ENCODE measurements at places on chromosomes 3 and 15.

GRCh38 chr3:15107075-15107947, 8.4 kb upstream of the RBSN start:
- DNase-seq: no peak

GRCh38 chr3:8766148-8766547, 3.3 kb downstream of the OXTR start:
- no peak for DNase-seq

- DNase-seq: no peak
These were observed 1.6 kb downstream of the DNAJC13 start for GRCh38 chr3:132418916-132419315.

DNA sequence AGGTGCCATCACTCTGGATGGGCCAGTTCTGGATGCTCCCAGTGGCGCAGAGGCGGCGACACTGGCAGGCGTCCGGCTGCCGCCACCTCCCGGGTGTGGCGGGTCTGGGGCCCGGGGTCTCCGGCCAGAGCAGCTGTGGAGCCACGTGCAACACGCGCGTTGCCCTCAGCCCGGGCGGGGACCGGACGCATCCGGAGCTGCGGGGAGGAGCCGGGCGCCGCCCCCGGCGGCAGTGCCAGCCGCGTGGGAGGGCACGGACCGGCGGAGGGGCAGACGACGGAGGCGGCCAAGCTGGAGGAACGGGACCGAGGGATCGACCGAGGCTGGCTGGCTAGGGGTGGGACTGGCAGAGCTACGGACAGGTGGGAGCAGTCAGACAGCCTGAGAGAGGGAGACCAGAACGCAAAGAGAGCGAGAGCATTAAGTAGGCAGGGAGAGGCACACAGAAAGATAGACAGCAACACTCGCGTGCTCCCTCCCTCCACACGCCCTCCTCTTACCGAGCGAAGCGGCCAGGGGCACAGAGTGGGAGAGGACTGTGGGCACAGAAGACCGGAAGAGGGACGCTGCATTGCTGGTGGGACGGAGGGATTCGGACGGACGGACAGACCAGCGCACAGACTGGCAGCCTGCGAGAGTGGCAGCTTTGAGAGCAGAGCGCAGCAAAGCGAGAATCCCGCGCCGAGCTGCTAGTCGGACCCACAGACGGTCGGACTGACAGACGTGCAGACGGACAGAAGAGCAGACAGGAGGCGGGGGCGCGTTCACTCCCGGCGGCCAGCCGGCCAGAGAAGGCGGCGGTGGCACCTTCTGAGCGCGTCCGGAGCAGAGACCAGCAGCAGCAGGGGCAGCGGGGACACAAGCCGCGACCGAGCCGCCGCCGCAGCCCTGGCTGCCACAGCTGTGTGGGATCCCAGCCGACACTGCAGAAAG, at the start of gene ARPP21:
Gene ARPP21, plus strand, starts transcription at position 272 of the 933 bp plus-strand sequence. CDS start 42,227 bp downstream, outside the sequence.
- no peak for DNase-seq

DNA sequence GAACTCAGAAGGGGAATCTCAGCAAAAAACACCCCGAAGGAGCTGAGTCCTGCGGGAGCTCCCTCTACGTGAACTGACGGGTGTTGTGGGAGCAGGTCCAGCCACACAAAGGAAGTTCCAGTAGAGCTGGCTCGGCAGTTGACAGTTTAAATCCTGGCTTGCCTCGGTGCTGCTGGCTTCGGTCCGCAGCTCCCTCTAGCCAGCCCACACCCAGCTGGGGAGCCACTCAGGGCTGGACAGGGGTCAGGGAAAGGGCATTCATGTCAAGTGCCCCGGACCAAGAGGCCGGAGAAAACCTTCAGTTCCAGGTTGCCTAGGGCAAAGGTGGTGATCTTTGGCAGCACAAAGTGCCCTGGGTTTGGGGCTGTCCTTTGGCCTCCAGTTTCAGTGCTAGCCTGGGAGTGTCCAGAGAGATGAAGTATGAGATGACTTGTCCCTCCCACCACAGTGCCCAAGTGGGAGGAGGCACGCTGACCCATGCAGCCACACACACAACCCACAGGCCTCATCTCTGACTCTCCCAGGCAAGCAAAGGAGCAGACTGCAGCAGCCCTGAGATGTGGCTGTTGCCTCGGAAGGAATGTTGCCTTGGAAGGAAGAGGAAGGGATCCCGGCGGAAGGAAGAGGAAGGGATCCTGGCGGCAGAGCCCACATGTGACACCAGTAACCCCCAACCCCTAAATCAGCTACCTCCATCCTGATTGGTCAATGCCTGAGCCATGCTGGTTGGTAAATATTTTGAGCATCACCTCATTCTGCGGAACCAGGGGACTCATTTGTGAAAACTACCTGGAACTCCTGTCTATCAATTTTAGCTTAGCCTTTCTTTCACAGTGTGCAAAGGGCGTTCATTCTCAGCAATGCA, 13.9 kb upstream of the ANPEP start:
- no peak for DNase-seq

GRCh38 chr3:107861904-107862303, 228.9 kb downstream of the CD47 start:
- no peak for DNase-seq

- no peak for DNase-seq
These were observed 535 bp downstream of the MCTP2 start for GRCh38 chr15:94231723-94232468.

GRCh38 chr3:70873686-70874085, 561.2 kb upstream of the MDFIC2 start:
- DNase-seq: no peak

GRCh38 chr3:113631573-113631972, 64.9 kb downstream of the USF3 start:
- no peak for DNase-seq

GRCh38 chr3:30904996-30905395, 10.5 kb upstream of the GADL1 start:
- DNase-seq: no peak

- no peak for DNase-seq
These were observed 9.1 kb downstream of the POMGNT2 start for GRCh38 chr3:43096761-43097160.

- no peak for DNase-seq
These were observed 152.7 kb downstream of the IL20RB start for GRCh38 chr3:137110392-137110996.

- DNase-seq: no peak
These were observed 15.7 kb upstream of the HHATL start for GRCh38 chr3:42718338-42718737.

GRCh38 chr3:102081572-102082289, 232.4 kb downstream of the NFKBIZ start:
- DNase-seq: no peak

DNA sequence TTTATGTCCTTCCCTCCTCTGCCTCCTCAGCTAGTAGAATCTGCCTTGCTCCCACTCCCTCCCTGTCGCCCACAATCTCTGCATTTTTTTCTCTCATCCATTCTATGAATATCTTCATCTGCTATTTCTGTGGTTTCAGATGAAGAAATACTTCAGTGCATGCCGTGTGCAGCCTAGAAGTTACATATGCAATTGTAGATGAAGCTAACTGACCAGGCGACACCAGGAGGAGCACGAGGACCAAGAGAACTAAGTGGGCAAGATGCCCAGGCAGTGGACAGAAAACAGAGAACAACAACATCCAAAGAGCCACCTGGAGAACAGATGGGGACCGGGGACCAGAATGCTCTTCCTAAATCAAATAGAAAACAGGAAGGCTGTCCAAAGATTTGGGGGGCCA, 121.4 kb upstream of the ATP11B start:
- DNase-seq: no peak

DNA sequence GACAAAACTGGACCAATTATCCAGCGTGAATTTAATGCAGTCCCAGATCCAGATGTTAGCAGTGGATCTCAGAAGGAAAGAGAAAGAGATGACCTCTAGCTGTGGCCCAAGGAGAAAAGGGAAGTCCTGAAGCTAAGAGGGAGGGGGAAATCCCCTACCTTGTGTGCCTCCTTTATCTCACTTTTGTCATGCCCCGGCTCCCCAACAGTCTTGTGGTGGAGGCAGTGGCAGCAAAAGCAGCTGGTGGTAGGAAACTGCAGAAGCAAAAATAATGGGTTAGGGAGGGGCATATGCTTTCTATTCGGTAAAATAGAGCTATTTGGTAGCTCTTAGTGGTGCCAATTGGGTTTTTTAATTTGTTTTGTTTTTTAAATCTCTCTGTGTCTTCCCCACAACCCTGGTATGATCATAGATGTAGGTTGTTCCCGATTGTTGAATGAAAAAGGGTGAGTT, 56.5 kb downstream of the MCTP2 start:
- DNase-seq: no peak

DNA sequence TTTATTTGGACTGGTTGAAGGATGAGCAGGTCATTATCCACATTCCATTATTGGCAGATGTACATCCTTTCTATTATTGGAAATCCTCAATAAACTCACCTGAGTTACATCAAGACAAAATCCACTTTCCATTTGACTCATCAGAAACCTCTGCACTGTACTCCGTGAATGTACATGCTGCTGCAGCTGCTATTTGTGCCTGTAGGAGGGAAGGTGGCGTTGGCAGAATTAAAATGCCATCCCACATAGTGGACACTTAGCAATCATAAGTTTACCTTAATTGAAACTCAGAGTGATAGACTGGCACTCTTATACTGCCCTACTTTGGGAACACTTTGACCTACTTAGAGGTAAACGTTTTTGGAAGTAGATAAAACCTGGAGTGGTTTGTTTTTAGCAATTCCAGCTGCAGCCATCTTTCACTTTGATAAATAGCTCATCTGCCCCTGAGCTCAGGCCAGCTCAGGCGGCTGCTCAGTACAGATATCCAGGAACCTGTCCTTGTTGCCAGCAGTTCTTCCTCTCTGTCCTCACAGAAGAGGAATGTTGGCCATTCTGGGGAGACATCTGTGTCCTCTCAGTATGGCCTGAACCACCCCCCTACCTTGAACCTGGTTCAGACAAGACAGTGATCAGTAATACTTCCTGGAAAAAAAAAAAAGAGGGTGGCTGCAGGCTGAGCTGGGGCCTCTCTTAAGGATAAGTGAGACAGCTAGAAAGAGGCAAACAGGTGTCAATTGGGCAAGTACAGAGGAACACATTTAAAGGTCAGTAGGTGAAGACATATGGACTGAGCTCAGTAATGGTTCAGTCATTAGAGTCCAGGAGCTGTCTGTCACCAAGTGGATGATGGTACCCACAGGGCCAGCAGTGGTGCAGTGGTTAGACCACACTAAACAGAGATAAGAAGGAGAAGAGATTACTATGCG, 153.4 kb upstream of the UMPS start:
- no peak for DNase-seq

DNA sequence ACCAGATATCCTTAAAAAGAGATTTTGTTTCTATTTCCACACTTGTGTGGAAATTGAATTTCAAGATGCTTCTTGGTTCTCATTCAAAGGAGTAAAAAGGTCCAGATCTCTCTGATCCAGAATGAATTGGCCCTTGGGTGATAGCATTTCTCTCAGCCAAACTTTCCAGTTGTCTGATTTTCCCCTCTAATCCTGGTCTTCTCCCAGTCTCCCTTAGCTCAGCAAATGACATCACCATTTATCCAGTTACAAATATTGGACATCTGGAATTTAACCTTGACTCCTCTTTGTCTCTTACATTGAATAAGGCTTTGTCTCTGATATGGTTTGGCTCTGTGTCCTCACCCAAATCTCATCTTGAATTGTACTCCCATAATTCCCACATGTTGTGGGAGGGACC, 10.2 kb upstream of the FGF7 start:
- no peak for DNase-seq

DNA sequence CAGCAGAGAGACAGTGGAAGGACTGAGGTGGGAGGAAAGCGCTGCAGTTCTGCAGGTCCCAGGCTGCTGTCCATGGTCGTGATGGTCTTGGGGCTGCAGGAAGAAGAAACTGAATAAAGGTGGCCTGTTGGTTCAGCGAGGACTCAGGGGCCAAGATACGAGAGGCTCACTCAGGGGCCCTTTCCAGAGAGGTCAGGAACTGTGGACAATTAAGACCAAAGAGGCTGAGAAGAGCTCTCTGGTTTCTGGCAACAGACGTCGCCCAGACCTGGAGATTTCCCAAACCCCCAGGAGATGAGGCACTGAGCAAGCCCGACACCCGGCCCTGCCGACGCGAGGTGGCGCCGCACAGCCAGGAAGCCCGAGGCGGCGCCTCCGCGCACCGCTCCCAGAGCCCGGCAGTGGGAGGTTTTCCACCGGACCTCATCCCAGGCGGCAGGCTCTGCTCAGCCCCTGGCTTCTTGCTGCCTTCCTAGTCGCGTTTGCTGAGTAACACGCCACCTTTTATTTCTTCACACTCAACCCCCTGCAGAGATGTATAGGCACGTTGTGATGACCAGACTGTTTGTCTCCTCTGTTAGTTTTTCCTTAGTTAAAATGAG, 56.4 kb upstream of the ARRDC4 start:
- peak; percentile 24 for DNase-seq

DNA sequence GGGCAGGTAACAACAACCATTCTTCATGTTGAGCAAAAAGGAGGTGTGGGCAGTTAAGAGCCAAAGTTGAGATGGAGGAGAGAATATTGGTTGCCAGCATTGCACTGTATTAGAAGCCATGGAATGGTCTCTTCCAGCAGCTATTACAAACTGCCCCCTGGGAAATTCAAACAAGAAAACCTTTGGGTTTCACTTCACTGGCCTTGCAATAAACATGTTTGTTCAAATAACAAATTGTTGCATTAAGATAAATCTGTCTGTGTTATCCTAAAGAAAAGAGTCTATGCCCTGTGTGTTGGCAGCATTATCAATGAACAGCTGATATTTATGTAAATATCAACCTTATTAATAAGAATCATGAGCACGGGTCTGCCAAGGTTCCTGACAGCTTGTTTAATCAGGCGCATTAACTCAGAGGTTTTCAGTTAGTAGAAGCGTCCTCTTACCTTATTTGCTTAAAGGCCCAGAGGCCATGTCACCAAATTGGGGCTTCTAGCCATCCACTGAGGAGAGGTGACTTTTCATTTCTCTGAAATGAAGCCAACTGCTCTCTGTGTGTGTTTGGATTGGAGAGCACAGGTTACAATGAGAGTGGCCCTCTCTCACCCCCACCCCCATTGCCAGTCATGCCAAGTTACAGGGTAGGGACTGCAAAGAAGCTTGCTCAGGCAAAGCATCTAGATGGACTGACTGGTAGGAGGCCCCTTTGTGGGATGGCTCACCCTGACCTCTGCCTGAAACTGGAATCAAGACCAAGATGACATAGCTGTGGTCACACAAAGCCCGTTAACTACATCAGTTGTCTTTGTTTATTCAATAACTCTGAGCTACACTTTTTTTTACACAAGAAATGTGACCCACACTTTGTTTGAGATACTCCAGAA, 10.5 kb downstream of the FILIP1L start:
- no peak for DNase-seq

DNA sequence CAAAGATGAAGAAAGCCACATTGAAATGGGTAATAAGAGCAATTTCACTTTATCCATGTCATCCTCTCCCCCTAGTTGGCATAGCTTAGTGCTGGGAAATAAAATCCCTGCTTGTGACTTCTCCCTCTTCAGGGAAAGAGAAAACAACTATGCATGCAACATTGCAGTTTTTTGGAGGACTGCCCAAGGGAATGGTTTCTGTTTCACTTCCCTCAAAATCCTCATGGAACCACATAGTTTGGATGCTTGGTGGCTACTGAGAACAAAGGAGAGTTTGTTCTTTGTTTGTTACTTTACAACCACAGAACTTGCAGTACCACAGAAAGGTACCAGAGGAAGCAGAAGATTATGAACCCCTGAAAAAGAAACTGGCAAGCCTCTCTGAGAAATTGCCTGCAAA, 384.6 kb upstream of the RORA start:
- no peak for DNase-seq

- DNase-seq: peak; percentile 58
These were observed 56.2 kb upstream of the GLCE start for GRCh38 chr15:69104050-69104750.

All from NCI-H1417 treated with DMSO at 0.1 percent for 48 hours (cell line).